Mucosa of gallbladder (tissue), 1 donor: ENCODE measurements at places on chromosomes 6 and 20. TPM values are rescaled to one million over a fixed set of nuclear protein-coding genes. Genes with fewer than 3 reads are reported as not detected.

DNA sequence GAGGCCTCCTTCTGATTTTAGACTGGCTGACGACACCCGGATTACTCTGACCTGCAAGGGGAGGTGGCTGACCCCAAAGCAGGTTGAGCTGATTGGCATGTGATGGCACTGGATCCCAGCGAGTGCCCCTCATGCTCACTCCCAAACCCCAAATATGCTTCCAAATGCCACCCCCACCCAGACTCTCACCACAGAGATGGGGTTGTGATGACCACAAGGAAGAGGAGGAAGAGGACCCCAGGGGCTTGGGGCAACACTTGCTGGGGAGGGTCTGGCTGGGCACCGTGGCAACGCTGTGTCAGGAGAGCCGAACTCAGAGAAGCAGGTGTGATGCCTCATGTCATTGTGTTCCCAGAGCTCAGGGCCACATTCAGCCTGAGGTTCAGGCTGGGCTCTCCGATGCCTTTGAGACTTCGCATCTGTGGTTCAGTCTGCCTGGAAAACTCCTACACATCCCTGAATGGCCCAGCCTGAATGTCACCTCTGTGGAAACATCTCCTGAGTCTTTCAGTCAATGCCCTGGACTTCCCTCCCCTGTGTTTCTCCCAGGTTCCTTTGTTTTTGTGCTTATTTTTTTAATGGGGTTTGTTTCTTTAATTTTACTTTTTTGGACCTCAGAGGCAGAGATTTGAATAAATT lies 169.1 kb upstream of the PMEPA1 start:
- no peak for DNase-seq

DNA sequence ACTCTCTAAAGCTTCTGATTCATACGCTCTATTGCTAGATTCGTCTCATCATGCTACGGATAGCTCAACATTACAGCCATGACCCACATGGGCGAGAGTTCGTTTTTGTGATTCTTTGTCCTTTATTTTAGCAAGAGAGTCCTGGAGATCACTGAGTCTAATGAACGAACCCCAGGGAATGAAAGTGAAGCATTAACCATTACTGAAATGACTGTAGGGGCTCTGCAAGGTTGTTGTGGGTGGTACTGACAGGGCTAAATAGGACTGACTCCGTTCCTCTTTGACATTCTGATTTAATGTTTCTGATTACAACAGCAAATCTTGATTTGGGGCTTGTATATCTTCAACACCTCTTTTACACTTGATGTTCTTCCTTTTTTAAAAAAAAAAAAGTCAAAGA lies 13.7 kb upstream of the RTF2 start:
- no peak for DNase-seq

DNA sequence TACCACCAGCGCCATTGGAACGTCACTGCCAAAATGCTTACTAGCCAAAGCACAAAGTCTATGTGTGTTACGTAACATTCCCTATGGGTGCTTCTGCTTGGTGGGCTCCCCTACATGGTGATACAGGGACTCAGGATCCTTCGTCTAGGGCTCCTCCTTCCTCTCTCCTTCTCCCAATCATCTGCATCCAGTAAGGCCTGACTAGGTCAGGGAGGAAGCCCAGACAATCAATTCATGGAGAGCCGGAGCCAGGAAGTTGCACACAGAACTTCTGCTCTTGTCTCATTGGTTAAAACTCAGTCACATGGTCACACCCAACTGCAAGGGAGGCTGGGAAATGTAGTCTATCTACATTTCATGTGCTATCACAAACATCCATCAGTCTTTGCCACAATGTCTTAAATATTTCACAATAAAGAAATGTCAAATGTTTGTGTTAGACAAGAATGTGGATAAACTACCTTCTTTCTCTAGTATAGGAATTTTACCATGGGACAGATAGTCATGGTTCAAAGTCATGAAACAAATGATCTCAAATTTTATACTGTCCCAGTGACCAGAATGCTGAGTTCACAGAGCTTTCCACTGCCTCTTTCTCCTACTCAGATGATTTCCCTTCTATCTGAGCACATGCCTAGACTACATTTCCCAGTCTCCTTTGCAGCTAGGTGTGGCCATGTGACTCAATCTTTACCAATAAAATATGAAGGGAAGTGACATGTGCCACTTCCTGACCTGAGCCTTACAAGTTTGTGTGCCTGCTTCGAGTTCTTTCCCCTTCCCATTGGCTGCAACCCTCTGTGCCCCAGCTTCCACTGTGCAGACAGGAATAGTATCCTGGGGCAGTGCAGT lies 9.3 kb upstream of the KCNK15 start:
- DNase-seq: peak; percentile 85

DNA sequence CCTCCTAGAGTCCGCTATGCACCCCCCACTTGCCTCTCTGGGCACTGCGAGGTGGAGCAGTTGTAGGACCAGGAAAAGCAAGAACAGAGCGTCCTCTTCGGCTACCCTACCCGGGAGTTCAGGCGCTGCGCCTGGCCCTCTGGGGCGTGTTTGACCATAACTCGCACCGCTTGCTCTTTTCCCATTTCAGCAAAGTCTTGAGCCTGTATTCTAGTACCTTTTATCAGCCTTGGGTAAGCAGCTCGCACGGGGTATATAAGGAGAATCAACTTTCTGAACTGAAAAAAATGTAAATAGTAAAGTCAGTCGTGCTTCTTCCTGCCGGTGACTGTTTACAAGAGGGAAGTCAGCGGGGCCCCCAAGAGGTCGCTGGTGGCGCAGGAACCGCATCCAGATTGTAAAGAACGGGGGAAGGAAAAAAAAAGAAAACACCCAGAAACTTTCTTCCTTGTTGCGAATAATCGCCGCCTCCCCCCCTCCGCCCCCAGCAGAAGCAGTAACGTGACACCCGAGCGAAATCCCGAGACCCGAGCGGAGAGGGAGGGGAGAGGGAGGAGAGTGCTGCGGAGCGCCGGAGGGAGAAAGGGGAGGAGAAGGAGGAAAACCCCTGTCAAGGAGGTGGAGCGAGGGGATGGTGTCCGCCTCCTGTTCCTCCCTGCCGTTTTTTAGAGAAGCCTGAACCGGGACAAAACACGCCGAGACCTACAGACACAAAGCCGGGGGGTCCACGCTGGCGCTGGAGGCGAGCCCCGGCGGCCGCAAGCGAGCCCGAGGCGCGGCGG lies at the start of gene UST:
TSS of gene UST (plus strand) at position 668 of the 782 bp plus-strand sequence. CDS start 401 bp downstream, outside the sequence.
- DNase-seq: peak; percentile 90

- no peak for DNase-seq
Observed at GRCh38 chr6:7546896-7547295, 5.4 kb downstream of the DSP start.

DNA sequence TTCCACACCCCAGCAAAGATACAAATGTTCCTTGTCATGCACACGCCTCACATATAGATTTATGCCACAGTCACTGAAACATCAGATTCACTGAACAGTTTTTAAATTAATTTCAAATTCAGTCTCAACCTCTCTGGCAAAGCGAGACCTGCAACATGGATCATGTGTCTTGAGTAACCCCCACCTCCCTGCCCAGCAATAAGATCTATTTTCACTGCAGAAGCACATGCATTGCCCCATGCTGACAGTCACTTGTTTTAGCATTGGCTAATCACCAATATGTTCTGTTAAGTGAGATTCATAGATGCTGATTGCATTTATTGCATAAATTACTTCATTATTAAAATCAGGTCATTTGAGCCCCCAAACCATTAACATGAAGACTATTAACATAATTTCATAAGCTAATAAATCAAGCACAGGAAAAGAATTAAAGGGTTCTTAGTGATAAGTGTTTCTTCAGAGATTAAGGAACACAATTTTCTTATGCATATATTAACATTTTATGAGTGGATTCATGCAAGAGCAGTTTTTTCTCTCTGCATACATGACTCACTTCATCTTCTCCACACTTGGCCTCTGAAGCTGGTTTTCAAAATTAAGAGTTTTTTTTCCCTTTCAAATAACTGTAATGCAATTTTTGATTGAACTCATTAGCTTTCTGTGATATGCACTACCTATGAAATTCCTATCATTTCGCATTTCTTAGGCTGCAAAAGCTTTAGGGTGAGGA lies 173.2 kb upstream of the SOX4 start:
- no peak for DNase-seq

The SRXN1 gene
- 18.5 TPM for total RNA-seq

The GPR6 gene
- total RNA-seq: not detected
